ENCODE measurements at places on chromosomes 2 and 18.

- no peak for DNase-seq
Measured at GRCh38 chr2:39511605-39512433, 74.7 kb upstream of the MAP4K3 start.

GRCh38 chr2:200810252-200810997, 1.3 kb upstream of the BZW1 start:
- DNase-seq, result no peak

- no peak for DNase-seq
Measured at GRCh38 chr2:199485732-199486335, 28.1 kb upstream of the SATB2 start.

DNA sequence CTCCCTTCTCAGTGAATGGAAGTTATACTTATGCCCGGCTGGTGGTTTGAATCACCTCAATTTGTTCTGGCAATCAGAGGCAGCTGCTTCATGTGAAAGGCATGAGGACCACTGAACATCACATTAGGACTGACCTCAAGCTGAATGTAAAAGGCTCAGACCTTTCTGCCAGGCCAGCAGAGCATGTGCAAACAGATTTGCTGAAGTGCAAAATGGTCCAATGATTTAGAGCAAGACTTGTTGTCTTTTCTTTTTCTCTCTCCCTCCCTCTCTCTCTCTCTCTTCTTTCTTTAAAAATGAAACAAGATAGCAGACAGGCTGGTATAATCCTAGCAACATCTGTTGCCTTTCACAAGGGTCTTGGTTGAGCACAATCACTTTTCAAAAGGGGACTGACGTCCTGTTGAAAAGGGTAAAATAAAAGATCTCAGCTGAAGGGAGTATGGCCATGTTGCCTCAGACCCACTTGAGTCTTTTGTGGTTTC, 13.3 kb upstream of the CDH7 start:
- DNase-seq, result no peak

DNA sequence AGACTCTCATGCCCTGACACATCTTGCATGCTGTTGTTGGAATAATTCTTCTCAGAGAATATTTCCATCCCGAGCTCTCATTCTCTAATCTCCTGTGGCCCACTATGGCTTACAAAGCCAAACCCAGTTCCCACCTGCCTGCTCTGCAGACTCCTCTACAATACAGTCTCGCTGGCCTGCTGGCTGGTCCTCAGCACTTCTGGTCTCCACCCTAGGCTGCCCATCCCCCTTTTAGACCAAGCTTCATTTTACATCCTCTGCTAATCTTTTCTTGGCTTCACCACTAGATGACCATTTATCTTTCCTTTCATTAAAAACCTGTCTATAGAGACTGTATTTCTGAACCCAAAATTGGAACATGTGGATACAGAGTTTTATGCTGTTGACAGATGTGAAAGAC, 42.5 kb upstream of the YPEL5 start:
- no peak for DNase-seq

- DNase-seq, result no peak
Measured at GRCh38 chr2:218570850-218571249, 2.2 kb downstream of the CNOT9 start.
